Testis (tissue), 5 donors: ENCODE measurements at places on chromosomes 5 and 9. TPM values are rescaled to one million over a fixed set of nuclear protein-coding genes. Genes with fewer than 3 reads are reported as not detected.

The ANKRD34B gene
- total RNA-seq: 0.12 TPM

The SLC6A7 gene
- total RNA-seq: not detected

The GRXCR2 gene
- 0.31 TPM for total RNA-seq

The PDE6A gene
- 3.2 TPM for total RNA-seq

The TRIM23 gene
- total RNA-seq: 24.8 TPM

The DMGDH gene
- total RNA-seq: 3.8 TPM

The SLCO6A1 gene
- total RNA-seq: 20.4 TPM

The SCGB3A1 gene
- 15.7 TPM for total RNA-seq

The BRINP1 gene
- total RNA-seq: 1.2 TPM

The ZBTB26 gene
- total RNA-seq: 23.1 TPM

The PCBD2 gene
- total RNA-seq: 17.6 TPM

The GABRB2 gene
- total RNA-seq: 4.0 TPM

The INSL4 gene
- total RNA-seq: not detected

The IL33 gene
- 2.9 TPM for total RNA-seq

The RNF208 gene
- 3.0 TPM for total RNA-seq

The ZNF484 gene
- 10.5 TPM for total RNA-seq

The FAM221B gene
- total RNA-seq: 7.2 TPM

The BTNL3 gene
- total RNA-seq: 4.1 TPM

The ROR2 gene
- 12.3 TPM for total RNA-seq

The GLRA1 gene
- not detected for total RNA-seq

The MARCHF3 gene
- 34.0 TPM for total RNA-seq

The PCDHB3 gene
- total RNA-seq: 3.1 TPM

The NR4A3 gene
- 2.5 TPM for total RNA-seq

The SLC45A2 gene
- 1.6 TPM for total RNA-seq

The KDM3B gene
- total RNA-seq: 85.3 TPM

The POLR3G gene
- total RNA-seq: 13.4 TPM

The LRRC26 gene
- 2.4 TPM for total RNA-seq

The RPL37 gene
- total RNA-seq: 99.1 TPM

The GFRA3 gene
- 6.3 TPM for total RNA-seq

The DBH gene
- total RNA-seq: 0.06 TPM
